ENCODE measurements at places on chromosomes 2 and 18. TPM values are rescaled to one million over a fixed set of nuclear protein-coding genes. Genes with fewer than 3 reads are reported as not detected.

Gene SIX3
- total RNA-seq = not detected

Gene C1QL2
- total RNA-seq = not detected

Gene ERMN
- not detected for total RNA-seq

Gene RND3
- total RNA-seq = 51.8 TPM

Gene RAX
- total RNA-seq = not detected

Gene TYMS
- total RNA-seq = 65.6 TPM

Gene ACOXL
- 0.06 TPM for total RNA-seq

Gene NEUROD1
- total RNA-seq = not detected

Gene ALLC
- total RNA-seq = not detected

Gene SLC8A1
- 10.6 TPM for total RNA-seq

Gene MAP2
- 4.0 TPM for total RNA-seq

Gene UGT1A5
- total RNA-seq = not detected

- no peak for DNase-seq
Observed at GRCh38 chr18:79682894-79683625, 3.5 kb downstream of the CTDP1 start.

- no peak for DNase-seq
Observed at GRCh38 chr2:221212105-221212504, 360.0 kb downstream of the EPHA4 start.

GRCh38 chr2:196989496-196989895 is 63.0 kb upstream of the PGAP1 start:
- DNase-seq = no peak

- DNase-seq = no peak
Observed at GRCh38 chr18:354003-354402, 86.2 kb upstream of the THOC1 start.

- DNase-seq = no peak
Observed at GRCh38 chr2:104866122-104866864, 12.4 kb downstream of the POU3F3 start.

GRCh38 chr2:88737385-88737784 is 45.9 kb downstream of the RPIA start:
- DNase-seq = no peak

- DNase-seq = no peak
Observed at GRCh38 chr2:189880832-189881492, 96.7 kb downstream of the PMS1 start.

DNA sequence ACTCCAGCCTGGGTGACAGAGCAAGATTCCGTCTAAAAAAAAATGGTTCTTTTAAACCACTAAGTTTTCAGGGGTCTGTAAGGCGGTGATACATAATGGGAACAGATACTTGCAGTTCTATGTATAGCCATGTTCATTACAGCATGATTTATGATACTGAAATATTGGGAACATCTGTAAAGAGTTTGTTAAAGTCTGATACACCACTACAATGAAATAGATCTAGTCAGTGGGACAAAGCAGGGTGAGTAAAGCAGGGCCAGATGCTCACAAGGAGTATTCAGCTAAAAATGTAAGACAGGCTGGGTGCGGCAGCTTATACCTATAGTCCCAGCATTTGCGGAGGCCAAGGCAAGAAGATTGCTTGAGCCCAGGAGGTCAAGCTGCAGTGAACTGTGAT is 6.2 kb upstream of the ING5 start:
- no peak for DNase-seq

DNA sequence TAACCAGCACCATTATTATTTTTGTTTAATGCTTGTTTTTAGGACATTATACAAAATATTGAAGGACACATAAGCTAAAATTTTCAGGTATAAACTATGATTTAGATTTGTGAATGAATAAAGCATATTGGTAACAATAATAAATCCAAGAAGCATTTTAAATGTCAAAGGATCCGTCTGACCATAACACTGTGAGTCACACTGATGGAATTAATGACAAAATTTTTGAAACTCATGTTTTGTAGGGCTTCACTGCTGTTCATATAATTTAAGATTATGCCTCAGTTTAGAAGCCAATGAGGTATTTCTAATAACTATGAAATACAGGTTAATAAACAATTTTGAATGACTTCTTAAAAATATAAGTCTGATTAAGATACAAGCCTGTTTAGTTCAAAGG is 124.6 kb downstream of the TMEFF2 start:
- DNase-seq = no peak

- no peak for DNase-seq
Observed at GRCh38 chr2:6749962-6750361, 115.7 kb downstream of the CMPK2 start.

- DNase-seq = no peak
Observed at GRCh38 chr2:209840434-209840833, 68.8 kb downstream of the UNC80 start.

GRCh38 chr2:128435576-128436478 is 117.2 kb upstream of the HS6ST1 start:
- no peak for DNase-seq

- no peak for DNase-seq
Observed at GRCh38 chr2:95001701-95002100, 23.8 kb upstream of the MAL start.

- DNase-seq = no peak
Observed at GRCh38 chr18:7902399-7902839, 335.3 kb downstream of the PTPRM start.

GRCh38 chr2:13003500-13003899 is 286.8 kb downstream of the TRIB2 start:
- no peak for DNase-seq

DNA sequence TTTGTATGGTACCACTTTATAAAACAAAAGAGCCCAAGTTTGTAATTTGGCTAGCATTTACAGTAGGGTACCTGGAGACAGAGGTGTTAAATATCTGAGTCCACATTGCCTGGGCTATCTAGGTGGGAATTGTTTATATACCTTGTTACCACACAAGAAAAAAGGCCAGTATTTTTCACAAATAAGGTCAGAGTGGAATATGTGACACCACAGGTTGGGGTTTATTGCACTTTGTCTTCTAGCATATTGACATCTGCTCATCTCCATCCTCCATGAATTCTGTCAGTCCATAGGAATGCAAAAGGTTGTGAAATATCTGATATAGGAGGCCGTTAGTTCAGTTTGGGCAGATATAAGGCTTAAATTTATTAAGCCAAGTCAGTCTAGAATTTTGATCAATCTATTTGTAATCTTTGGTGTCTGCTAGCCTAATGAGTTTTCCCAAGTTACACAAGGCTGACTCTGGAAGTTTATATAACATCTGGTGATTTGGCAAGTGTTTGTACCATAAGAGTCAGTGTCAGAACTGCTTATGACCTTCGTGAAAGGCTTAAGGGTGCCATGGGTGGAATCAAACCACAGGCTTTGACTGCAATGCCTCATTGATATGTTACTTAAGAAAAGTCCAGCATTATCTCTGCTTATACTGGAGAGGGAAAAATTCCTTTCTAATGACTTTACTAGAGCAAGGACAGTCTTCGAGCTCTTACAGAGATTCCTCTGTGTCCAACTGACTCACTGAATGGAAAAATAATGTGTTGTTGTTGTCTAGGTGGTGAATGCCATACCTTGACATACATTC is 11.3 kb upstream of the DPP4 start:
- peak; percentile 87 for DNase-seq

DNA sequence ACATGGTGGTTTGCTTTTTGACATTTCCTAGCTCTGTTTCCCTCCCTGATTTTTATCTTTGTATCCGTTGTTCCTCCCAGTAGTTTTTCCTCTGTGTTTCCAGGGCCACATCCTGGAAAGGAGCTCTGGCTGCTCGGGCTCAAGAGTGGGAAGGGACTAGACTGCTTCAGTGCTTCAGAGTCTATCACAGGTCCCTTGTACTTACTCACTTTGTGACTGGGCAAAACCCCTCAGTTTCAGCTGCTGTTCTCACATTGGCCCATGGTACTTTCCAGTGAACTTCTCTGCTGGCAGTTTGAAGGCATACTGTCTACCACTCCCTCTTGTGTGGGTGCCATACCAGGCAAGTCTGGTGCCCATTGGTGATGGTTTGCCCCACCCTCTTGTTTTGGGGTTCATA is 7.5 kb upstream of the STAMBP start:
- DNase-seq = no peak

GRCh38 chr2:234710066-234710465 is 213.2 kb upstream of the ARL4C start:
- no peak for DNase-seq

GRCh38 chr2:161139098-161139987 is 20.9 kb upstream of the TANK start:
- no peak for DNase-seq

- no peak for DNase-seq
Observed at GRCh38 chr2:206851521-206851920, 86.1 kb downstream of the FASTKD2 start.

DNA sequence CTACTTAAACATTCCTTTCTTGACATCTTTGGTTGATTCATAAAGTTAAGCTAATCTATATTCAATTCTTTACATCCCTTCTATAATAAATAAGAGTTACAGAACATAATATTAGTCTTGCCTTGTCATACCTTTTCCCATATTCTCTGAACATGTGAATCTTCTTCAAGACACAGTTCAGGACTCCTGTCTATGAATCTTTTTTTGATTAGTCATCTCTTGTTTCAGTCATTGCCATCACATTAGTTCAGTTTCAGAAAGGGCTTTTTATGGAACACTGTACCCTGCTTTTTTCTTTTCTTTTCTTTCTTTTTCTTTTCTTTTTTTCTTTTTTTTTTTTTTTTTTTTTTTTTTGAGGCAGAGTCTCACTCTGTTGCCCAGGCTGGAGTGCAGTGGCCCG is 181.2 kb downstream of the UBE2E3 start:
- DNase-seq = no peak

GRCh38 chr2:214378455-214379103 is 32.3 kb upstream of the VWC2L start:
- no peak for DNase-seq

- no peak for DNase-seq
Observed at GRCh38 chr2:10375570-10376281, 72.4 kb downstream of the ODC1 start.

GRCh38 chr2:160387558-160388262 is 105.9 kb downstream of the RBMS1 start:
- no peak for DNase-seq

GRCh38 chr2:39266139-39266805 is 22.5 kb upstream of the CDKL4 start:
- no peak for DNase-seq

DNA sequence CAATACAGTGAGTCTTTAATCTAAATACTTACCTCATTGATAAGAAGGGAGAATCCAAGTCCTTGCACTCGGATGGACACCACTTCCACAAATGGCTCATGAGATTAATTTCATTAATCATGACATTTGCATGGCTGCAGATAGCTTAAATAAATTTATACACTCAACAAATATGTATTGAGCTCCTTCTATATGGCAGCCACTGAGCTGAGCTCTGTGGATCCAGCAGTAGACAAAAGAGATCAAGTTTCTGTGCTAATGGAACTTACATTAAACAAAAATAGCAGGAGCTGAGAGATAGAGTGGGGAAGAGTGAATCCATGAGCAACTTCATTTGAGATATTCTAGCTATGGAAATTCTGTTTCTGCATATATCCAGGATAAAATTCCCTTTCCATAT is 44.4 kb downstream of the RAB27B start:
- DNase-seq = no peak

GRCh38 chr2:155825876-155826275 is 506.6 kb downstream of the NR4A2 start:
- no peak for DNase-seq

DNA sequence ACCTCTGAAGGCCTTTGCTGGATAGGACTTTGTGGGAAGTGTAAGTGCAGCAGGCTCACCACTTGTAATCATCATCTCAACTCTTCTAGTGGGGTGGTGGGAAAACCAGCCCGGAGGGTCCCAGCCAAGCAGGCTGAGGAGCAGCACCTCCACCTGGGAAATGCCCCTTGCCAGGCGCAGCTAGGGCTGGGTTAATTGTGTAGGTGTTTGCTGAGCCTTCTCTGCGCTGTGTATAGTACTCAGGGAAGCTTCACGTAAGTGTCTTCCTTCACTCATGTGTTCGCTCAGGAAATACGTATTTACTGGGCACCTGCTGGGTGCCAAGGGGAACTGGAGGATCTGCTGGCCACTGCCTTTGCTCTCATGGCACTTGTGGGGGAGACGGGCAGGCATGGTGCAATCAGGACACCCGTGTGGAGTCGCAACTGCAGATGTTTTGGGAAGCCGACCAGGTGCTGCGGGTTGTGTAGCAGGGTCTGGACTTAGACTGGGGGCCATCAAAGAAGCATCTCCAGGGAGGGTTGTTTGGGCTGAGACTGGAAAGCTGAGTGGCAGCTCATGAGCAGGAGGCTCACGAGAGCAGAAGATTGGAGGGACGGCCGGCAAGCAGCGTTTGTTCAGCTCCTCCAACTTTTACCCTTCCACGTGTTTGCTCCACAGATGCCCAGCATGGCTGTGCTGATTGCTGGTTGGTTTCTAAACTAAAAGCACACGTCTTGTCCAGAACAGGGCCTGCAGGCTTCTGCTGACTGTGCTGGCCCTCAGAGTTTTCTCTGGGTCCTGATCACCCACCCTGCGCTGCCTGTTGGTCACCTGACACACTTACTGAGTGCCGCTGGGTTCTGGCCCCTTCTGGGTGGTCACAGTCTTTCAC is 164.6 kb downstream of the LDLRAD4 start:
- no peak for DNase-seq

DNA sequence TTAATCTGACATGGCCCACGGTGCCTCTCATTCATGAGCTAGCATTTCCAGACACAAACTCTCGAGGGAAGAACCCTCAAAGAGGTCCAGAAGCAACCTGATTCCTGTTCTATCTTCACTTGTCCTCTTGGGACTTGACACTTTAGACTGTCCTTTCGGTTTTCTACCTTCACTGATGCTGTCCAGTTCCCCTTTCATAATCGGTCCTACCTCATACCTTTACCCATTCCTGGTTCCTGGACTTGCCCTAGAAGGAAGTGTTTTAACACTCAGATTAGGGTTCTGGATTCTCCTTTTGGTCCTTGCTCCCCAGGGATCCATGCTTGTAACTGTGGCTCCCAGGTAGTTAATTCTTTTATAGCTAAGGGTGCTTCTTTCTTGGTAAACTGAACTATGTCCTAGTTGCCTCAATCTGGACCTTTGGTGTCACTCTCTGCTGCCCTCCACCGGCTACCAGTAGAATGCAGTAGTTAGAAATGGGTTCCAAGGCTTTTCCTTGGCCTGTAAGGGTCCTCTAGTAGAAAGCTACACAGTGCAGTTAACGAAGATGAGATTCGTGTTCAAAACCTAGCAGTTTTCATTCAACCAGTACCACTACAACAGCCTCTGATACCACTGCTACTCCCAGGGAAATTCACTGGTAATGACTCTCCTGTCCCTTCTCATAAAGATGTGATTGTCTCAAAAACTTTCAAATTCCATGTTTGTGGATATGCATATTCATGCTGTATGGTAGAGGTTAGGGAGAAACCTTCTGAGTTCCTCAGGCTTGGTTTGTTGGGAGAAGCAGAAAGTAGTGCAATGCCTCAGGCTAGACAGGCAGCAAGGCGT is 178.1 kb upstream of the CYP26B1 start:
- no peak for DNase-seq
